ENCODE measurements at places on chromosomes 4 and X.

DNA sequence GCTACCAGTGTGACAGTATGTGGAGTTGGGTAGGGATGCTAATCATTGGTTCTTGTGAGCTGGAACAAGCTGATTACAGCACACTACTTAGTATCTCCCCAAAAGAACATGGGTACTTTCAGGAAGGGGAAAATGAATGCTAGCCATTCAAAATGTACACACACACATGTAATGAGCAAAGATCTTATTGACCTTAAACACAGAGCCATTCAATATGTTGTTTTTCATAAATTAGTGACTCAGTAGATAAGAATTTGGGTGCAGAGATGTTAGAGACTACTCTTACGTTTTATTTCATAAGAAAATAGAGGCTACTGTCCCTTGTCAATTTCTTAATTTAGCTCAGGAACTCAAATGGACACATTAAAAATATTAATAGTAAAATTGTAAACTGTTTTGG, 509.5 kb upstream of the ATOH1 start:
- no peak for DNase-seq

DNA sequence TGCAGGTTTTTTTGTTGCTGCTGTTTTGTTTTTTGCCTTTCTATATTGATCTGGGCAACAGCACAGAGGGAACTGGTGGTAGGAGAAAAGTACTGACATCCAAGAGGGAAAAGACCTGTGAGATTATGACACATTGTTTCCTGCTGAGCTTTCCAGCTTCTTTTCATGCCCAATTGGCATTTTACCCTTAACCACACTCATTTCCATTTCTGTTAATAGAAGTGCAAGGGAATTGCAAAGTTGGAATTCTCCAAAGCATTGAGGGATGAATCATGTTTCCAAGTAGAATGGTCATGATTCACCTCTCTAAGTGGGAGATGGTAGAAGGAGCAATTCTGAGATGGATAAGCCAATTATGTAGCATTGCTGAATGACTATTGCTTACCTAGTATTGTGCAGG, 161.5 kb downstream of the PPARGC1A start:
- DNase-seq, result no peak

GRCh38 chr4:74096265-74096980, 2.6 kb downstream of the CXCL2 start:
- DNase-seq, result no peak

GRCh38 chrX:30027636-30028035, 187.7 kb upstream of the MAGEB2 start:
- DNase-seq, result no peak

- no peak for DNase-seq
These were observed 66.2 kb upstream of the TACR3 start for GRCh38 chr4:103786014-103786413.

DNA sequence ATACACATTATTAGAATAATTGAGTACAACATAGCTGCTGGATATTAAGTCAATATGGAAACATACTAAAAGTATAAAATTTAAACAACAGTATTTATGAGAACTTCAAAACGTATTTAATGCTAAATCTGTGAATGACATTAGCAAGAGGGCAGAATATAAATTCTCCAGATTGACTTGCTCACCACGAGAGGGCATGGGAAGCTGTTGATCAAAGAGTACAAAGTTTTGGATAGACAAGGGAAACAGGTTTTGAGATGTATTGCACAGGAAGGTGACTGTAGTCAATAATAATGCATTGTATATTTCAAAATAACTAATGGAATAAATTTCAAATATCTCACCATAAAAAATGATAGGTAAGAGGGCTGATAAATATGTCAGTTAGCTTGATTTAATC, 768.2 kb downstream of the CENPC start:
- DNase-seq, result no peak

- no peak for DNase-seq
These were observed 23.7 kb downstream of the CC2D2A start for GRCh38 chr4:15493411-15493810.
